NCI-H226 (cell line): ENCODE measurements at places on chromosomes 3 and 15.

DNA sequence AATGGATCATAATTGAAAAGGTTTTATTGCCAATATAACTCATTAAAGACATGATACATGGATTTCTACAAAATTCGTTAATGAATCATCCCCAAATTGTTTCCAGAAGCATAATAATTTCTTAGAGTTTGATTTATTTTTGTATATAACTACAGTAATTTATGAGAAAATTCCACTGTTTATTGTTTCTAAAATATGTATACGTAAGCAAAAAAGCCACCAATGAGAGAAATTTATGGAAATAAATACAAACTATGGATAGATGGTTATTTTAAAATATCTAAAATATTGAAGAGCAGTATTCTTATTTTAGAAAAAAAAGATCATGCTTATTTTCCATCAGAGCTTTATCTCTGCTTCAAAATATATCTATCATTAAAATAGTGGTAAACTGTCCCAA lies 260.0 kb upstream of the ZNF385D start:
- DNase-seq, result no peak

DNA sequence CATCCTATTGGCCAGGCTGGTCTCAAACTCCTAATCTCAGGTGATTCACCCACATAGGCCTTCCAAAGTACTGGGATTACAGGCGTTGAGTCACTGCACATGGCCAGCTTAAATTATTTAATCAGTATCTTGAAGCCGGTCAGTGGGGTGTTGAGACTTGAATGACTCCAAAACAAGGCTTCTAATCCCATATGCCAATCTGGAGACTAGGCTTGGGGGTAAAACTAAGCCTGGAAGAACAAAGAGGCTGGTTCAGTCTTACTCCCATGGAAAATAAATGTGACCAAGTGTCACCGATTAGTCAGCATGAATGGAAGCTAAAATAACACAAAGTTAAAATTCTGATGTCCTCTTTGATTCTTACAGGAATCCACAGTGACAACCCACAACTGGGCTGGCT lies 509.1 kb downstream of the FOXP1 start:
- no peak for DNase-seq

DNA sequence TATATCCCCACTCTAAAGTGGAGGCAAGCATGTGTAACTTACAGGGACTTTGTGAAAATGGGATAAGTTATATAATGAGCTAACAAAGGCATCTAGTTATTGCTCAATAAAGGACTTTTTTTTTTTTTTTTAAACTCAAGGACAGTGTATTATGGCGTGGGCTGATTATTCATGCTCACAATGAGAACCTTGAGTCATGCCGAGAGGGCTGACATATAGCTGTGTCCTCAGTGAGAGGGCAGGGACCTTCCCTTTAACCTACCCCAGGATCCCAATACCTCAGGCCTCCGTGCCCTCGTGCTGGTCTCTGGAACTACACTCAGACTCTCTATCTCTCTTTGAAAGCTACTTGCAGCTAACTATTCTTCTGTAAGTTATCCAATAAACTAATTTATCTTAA lies 319.9 kb upstream of the ICE2 start:
- peak; percentile 7 for DNase-seq

DNA sequence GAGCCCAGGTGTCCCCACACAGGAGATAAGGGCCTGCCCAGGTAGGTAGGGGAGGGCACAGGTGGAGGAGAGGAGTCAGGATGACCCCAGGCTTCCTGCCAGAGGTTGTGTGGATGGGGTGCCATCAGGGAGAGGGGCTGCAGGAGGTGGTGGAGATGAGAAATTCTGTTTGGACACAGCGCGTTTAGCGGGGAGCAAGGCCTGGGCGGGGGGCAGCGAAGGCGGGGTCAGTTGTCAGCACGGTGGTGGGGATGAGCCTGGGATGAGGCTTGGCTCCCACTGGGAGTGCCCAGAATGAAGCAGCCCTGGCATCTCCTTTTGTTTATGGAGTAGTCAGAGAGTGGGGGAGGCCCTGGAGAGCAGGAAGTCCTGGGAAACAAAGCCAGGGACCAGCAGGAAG lies 14.6 kb downstream of the RNF123 start:
- DNase-seq, result no peak

- DNase-seq, result peak; percentile 85
These were observed 40.5 kb downstream of the SH3BP5 start for GRCh38 chr3:15291589-15292541.
